A375 (cell line): ENCODE measurements at places on chromosomes 12 and 14. TPM values are rescaled to one million over a fixed set of nuclear protein-coding genes. Genes with fewer than 3 reads are reported as not detected.

TDRD9 gene
- not detected in 2 replicates for total RNA-seq

GPR65 gene
- 0.03 TPM in 1 of 2 replicates, not detected in the other for total RNA-seq

A2M gene
- total RNA-seq, result 0.85 and 1.2 TPM in 2 replicates

RFX4 gene
- not detected in 2 replicates for total RNA-seq

CLEC2D gene
- 0.49 and 1.2 TPM in 2 replicates for total RNA-seq

GALNT9 gene
- total RNA-seq, result not detected in 2 replicates

SCFD1 gene
- 48.6 and 65.1 TPM in 2 replicates for total RNA-seq

KCNA1 gene
- total RNA-seq, result not detected in 2 replicates

TUBA1B gene
- 2,083 and 2,392 TPM in 2 replicates for total RNA-seq

KRT83 gene
- 0.08 and 0.19 TPM in 2 replicates for total RNA-seq

HOXC5 gene
- 0.19 and 0.58 TPM in 2 replicates for total RNA-seq

ASIC1 gene
- 5.9 and 7.6 TPM in 2 replicates for total RNA-seq

EID3 gene
- total RNA-seq, result 5.9 and 11.1 TPM in 2 replicates

RNASE8 gene
- total RNA-seq, result not detected in 2 replicates

ADAM21 gene
- total RNA-seq, result 0.04 and 0.19 TPM in 2 replicates

NR1H4 gene
- total RNA-seq, result not detected in 2 replicates

SLC38A6 gene
- total RNA-seq, result 7.7 and 8.5 TPM in 2 replicates

OAS3 gene
- 21.7 and 24.8 TPM in 2 replicates for total RNA-seq

CD4 gene
- 0.04 TPM in 1 of 2 replicates, not detected in the other for total RNA-seq

ST8SIA1 gene
- total RNA-seq, result 1.3 and 1.9 TPM in 2 replicates

CD163 gene
- not detected in 2 replicates for total RNA-seq

RBP5 gene
- not detected in 2 replicates for total RNA-seq

IFNG gene
- not detected in 2 replicates for total RNA-seq

C12orf75 gene
- total RNA-seq, result 63.8 and 64.4 TPM in 2 replicates

AKAP3 gene
- 0.45 and 0.53 TPM in 2 replicates for total RNA-seq

APOLD1 gene
- 0.94 and 1.1 TPM in 2 replicates for total RNA-seq

ITPK1 gene
- 50.5 and 51.0 TPM in 2 replicates for total RNA-seq

PGF gene
- total RNA-seq, result 3.7 and 5.1 TPM in 2 replicates
